ENCODE measurements at places on chromosomes 16 and 17.

GRCh38 chr17:77210946-77211541, 70.3 kb downstream of the SEC14L1 start:
- no peak for DNase-seq

- no peak for DNase-seq
Observed at GRCh38 chr17:77480199-77480508, 339.4 kb downstream of the SEC14L1 start.

- DNase-seq: no peak
Observed at GRCh38 chr17:81097943-81098308, 63.0 kb downstream of the BAIAP2 start.

GRCh38 chr16:9119795-9120194, 28.4 kb downstream of the HAPSTR1 start:
- DNase-seq: no peak

GRCh38 chr17:81925860-81926450, 1.6 kb downstream of the MAFG start:
- no peak for DNase-seq

DNA sequence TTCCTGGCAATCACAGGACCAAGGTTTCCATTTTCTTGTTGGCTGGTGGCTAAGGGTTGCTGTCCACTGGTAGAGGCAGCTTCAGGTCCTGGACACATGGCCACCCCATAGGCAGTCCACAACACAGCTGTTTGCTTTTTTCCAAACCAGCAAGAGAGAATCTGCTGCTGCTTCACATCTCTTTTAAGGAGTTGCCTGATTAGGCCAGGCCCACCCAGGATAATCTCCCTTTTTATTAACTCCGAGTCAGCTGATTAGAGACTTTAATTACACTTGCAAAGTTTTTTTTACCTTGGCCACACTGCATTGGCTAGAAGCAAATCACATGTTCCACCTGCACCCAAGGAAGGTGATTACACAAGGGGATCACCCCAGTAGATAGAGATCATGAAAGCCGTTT, 106.6 kb upstream of the IRX6 start:
- DNase-seq: no peak

- DNase-seq: no peak
Observed at GRCh38 chr16:58054289-58054688, 28.7 kb downstream of the MMP15 start.

- no peak for DNase-seq
Observed at GRCh38 chr16:54546521-54546920, 259.9 kb upstream of the IRX3 start.

DNA sequence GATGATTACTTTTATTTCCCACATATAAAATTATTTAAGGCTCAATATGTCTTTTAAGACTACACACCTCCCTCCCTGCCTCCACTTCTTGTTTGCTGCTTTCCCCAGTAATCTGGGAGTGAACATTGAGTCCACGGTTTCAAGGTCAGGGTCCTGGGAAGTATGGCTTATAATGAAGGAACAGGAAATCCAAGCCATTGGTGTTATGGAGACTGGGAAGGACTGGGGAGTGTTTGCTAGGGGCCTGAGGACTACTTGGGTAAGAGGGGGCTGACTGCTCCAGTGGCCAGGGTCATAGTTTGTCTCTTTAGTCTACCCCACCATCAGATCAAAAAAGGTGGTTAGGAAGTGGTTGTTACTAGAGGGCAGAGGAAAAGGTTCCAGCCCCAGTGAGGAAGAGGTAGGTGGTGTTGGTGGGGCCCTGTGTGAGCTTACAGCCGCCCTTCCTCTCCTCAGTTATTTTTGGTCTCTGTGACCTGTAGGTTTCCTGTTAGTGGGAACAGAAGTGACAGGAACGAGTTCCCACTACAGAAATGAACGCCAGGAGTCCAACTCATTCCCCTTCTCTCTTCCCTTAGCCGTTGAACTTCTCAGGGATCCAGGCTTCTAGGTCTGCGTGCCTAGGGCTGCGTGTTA, 742 bp upstream of the SLC16A13 start:
- DNase-seq: no peak
